ENCODE measurements at places on chromosomes 7 and 10.

- peak; percentile 5 for DNase-seq
- H3K36me3 ChIP-seq, result no peaks in the 10 kb centered on the region
- H3K27ac ChIP-seq, result no peak overlapping the region
Measured at GRCh38 chr10:16545116-16545736, 23.5 kb upstream of the C1QL3 start.

- H3K36me3 ChIP-seq, result no peaks in the 10 kb centered on the region
- H3K4me3 ChIP-seq, result no peak overlapping the region
- H3K27me3 ChIP-seq, result no peaks in the 10 kb centered on the region
- H3K4me1 ChIP-seq, result peaks cover 14% of the 10 kb centered on the region
Measured at GRCh38 chr7:37081436-37081835, 357.1 kb upstream of the AOAH start.

GRCh38 chr7:43439631-43440401, 143.1 kb upstream of the STK17A start:
- peak; percentile 41 for DNase-seq
- no peaks in the 10 kb centered on the region for H3K36me3 ChIP-seq
- H3K4me3 ChIP-seq, result no peak overlapping the region
- H3K27ac ChIP-seq, result no peak overlapping the region
- H3K4me1 ChIP-seq, result no peaks in the 10 kb centered on the region
- H3K27me3 ChIP-seq, result no peaks in the 10 kb centered on the region

DNA sequence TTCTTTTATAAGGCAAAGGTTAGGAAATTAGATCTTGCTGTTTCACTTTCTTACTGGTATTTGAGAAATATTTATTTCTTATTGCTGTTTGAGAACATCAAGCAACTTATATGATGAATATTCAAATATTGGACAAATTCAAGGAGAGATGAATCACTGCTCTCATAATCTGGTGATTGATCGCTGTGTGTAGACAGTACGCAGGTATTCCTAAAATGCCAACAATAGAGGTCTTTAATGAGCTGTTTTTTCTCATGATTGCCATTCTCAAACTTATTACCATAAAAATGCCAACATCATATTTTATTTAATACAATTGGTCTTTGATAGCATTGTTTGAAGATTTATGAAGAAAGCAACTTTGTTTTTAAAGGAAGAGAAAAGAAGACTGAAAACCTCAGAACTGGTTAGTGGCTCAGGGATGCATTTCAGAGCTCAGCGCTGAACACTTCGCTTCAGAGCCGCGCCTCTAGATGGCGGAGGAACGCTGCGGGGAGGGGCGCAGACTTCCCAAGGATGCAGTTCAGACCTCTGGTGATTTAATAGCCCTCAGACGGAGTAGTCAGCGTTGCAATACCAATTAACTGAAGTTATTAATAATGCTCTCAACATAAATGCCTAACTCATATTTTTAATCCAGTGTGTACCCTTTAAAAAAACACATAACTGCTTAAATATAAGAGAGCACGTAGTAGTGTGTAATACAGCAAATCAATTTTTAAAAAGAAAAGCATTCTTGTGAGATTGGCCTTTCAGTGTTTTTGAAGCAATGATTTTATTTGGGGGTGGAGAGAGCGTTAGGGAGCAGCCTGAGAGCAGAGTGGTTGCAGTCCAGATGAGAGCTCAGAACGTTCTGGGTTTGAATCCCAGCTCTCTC, 38.5 kb upstream of the STEAP4 start:
- DNase-seq, result peak; percentile 40
- H3K4me1 ChIP-seq, result peaks cover 4% of the 10 kb centered on the region
- no peaks in the 10 kb centered on the region for H3K27me3 ChIP-seq
- no peak overlapping the region for H3K4me3 ChIP-seq

DNA sequence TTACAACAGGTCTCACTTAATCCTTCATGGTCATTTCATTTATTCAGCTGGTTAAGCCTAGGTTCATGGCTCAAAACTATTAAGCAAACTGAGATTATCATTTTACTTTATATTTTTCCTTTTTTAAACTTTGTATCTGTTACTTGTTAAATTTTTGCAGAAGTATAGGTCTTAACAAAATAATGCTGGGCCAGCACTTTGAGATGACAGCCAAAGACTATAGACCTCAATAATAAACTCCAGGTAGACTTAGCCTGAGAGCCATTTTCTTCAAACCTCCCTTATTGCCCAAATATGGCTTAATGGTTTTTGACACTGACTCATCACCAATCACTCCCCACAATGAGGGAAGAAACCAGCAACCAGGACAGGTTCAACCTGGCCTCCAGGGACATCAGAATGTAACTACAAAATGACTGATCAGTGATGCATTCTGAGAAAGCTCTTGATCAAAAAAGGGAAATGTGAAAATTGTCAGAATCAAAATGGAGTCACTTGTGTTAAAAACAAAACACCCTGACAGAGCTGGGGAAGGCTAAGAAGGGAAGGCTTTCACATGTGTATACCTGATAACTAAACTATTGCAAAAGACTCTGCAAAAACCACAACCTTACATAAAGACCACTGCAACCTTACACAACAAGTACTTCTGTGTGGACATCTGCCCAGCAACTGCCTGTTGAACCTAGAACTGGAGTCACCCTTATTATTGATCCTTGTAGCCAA, 2.1 kb upstream of the CCDC126 start:
- H3K36me3 ChIP-seq, result no peaks in the 10 kb centered on the region
- peaks cover 20% of the 10 kb centered on the region for H3K4me1 ChIP-seq
- no peak overlapping the region for H3K4me3 ChIP-seq
- H3K27ac ChIP-seq, result no peak overlapping the region

- no peaks in the 10 kb centered on the region for H3K36me3 ChIP-seq
- H3K4me3 ChIP-seq, result no peak overlapping the region
- H3K27me3 ChIP-seq, result no peaks in the 10 kb centered on the region
- no peak overlapping the region for H3K27ac ChIP-seq
Measured at GRCh38 chr7:2248984-2249694, 7.1 kb downstream of the NUDT1 start.

- peak overlapping the region; percentile 81 for H3K27ac ChIP-seq
- no peak overlapping the region for H3K4me3 ChIP-seq
- H3K27me3 ChIP-seq, result no peaks in the 10 kb centered on the region
- peaks cover 11% of the 10 kb centered on the region for H3K4me1 ChIP-seq
- H3K36me3 ChIP-seq, result no peaks in the 10 kb centered on the region
- no peak for DNase-seq
Measured at GRCh38 chr10:114698271-114699061, 40.4 kb upstream of the ABLIM1 start.

DNA sequence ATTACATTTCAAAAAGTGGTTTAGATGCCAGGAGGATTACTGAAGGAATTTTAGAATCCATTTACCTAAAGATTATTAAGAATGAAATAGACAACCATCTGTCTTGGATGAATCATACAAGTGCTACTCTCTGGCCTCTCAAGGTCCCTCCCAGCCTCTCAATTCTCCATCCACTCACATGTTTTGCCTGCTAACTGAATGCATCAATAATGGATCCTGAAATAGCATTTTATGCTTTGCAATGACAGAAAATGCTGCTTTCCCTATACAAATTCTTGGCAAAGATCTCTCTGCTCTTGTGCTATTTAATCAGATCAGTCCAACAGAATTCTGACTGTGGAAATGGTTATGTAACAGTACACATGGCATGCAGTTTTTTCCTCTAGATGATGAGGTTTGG, 68.1 kb downstream of the HBP1 start:
- DNase-seq, result no peak
- H3K4me1 ChIP-seq, result peaks cover 19% of the 10 kb centered on the region
- H3K36me3 ChIP-seq, result no peaks in the 10 kb centered on the region
- H3K27me3 ChIP-seq, result no peaks in the 10 kb centered on the region
